ENCODE measurements at places on chromosomes 7 and 10.

DNA sequence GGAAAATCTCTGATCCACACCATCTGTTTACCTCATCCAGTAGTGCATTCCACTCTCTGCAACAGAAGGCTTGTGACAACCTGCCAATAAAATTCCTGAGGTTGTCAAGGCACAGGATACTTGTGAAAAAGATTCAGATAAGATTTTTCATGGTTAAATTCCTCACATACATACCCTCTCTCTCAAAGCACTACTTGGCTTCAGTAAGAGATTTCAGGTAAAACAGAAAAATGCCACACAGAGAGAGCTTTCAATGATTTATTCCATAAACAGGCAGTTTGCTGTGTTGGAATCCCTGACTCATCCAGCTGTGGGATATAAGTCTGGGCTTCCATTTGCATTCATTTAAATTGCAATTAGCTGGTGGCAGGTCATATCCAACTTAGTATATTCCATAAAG lies 99.7 kb upstream of the CAV2 start:
- no peak for DNase-seq

DNA sequence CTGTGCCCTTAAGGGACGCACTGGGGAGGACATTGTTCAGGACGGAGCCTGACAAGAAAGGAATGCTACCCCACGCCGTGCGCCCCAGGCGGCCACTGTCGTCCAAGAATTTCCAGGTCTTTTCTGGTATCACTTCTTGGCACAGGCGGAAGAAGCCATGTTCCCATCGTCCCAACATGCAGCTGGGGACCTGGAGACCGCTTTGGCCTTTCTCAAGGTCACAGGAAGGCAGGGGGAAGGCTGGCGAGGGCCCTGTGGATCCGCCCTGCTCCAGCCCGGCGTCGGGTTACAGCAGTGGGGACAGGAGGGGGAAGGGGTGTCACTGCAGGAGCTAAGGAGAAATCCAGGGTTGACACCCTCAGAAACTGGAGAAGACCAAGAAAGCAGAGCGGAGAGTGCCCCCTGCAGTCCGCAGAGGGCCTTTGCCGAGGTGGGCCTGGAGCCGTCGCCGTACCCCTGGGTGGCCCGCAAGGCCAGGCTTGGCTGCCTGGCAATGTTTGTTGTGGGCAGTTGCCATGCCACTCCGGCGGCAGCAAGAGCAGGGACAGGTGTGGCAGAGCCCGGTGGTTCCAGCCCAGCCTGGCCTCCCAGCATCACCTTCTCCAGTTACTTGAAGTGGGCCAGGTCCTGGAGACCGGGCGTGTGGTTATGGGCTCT lies 104.1 kb downstream of the LHPP start:
- no peak for DNase-seq

- no peak for DNase-seq
These were observed 766.0 kb upstream of the POT1 start for GRCh38 chr7:125695626-125696025.

GRCh38 chr7:108311446-108312168 lies 144.6 kb downstream of the NRCAM start:
- DNase-seq, result peak; percentile 76

GRCh38 chr10:11208908-11209829 lies 191.5 kb downstream of the CELF2 start:
- DNase-seq, result no peak

DNA sequence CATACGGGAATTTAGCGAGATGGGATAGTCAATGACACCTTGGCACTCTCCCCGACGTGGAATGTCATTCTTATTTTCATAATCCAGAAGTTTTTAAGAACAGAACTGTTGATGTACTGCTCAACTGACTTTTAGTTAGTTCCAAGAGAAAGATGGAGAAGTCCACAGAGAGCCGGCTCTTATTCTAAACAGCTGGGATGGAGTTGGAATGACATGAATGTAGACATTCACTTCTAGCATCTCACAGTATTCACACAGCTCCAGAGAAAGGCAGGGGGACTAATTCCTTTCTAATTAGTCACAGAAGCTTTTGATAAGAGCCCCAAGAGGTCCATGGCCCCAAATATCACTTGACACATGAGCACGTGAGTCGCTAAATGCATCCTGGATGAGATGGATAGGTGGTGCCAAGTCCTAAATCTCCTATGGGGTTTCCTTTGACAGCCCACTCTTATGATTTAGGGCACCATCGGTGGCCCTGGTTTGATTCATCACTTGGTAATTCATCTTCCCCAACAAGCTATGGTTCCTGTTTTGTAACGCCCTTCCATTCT lies 420.3 kb upstream of the AUTS2 start:
- DNase-seq, result no peak

- no peak for DNase-seq
These were observed 289.6 kb downstream of the PPP1R3A start for GRCh38 chr7:113628948-113629847.

DNA sequence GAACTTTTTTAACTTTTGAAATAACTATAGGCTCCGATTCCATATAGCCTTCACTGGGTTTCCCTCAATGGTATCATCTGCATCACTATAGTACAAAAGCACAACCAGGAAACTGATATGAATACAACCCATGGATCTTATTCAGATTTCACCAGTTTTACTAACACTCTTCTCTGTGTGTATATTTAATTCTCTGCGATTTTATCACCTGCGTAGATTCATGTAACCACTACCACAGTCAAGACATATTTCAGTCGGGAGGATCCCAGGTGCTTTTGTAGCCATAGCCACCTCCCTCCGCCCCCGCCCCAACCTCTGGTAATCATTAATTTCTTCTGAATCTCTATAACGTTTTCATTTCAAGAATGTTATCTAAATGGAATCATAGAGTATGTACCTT lies 82.8 kb upstream of the C7orf33 start:
- DNase-seq, result no peak

- no peak for DNase-seq
These were observed 105.5 kb downstream of the CUX1 start for GRCh38 chr7:101922631-101923601.

- DNase-seq, result no peak
These were observed 103.4 kb downstream of the PRTFDC1 start for GRCh38 chr10:24849051-24849450.

DNA sequence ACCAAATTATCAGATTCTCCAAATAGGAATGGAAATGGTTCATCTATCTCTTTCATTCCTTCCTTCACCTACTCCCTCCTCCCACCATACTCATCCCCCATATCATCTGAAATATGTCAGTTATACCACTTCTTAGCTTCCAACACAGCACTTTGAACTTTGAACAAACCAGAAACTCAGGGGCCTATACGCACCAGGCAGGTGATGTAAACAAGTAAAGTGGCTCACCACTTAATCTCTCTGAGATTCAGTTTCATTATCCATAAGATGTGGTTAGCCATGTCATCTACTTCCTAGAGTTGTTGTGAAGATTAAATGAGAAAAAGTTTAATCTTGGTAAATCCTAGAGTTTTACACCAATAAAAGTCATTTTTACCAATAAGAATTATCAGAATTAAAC lies 65.9 kb upstream of the LRRN3 start:
- no peak for DNase-seq

DNA sequence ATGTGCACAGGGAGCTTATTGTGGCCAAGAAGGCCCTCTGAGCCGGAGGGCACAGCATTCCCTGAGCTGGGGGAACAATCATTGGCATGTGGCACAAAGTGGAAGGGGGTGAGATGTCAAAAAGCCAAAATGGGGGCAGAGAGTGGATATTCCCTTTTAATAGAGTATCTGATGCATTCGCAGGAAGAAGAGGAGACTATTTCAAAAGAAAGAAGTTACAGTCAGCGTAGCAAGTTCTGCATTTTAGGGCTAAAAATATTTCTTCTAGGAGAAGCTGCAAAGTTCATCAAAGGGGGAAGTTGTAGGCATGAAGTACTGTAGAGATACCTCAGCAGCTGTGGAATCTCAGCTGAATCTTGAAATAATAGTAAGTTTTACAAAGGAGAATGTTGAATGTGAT lies 136.0 kb upstream of the WDR11 start:
- no peak for DNase-seq

- no peak for DNase-seq
These were observed 660.7 kb upstream of the PHF14 start for GRCh38 chr7:10312942-10313341.

DNA sequence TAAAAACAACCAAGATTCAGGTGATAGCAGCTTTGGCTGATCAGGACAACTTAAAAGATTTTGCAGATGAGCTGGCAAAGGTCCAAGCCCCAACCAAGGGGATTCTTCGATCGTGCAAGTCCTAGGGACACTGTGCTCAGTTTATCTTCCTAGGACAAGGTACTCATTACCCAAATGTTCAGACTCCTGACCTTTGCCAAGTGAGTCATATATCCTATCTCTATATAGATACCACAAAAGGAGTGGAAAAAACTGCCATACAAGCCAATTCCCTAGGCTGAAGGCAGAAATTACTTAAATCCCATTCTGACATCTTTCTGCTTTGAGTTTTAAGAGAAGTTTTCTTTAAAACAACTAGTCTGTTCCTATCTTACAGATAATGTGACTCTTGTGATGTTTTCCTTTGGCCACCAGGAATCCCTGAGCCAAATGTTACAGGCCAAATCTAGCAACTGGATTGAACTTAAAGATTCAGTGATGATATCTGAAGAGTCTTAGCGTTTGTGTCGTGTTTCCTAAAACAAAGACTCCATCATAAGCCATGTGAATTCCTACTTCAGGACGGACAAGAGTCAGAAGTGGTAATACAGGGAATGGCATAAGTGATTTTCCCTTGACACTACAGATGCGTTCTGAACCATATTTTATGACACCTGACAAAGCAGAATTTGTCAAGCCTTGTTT lies 142.6 kb upstream of the ASAH2 start:
- DNase-seq, result no peak

GRCh38 chr10:58282615-58283014 lies 13.7 kb downstream of the CISD1 start:
- DNase-seq, result no peak

All from fibroblast of gingiva (primary cell).